ENCODE measurements at places on chromosomes 6 and 20.

GRCh38 chr6:16759646-16760515 lies 1.4 kb downstream of the ATXN1 start:
- peak overlapping the region; percentile 98 for H3K27ac ChIP-seq
- H3K4me3 ChIP-seq = peak overlapping the region; percentile 79
- no peaks in the 10 kb centered on the region for H3K27me3 ChIP-seq
- peaks cover 17% of the 10 kb centered on the region for H3K4me1 ChIP-seq

DNA sequence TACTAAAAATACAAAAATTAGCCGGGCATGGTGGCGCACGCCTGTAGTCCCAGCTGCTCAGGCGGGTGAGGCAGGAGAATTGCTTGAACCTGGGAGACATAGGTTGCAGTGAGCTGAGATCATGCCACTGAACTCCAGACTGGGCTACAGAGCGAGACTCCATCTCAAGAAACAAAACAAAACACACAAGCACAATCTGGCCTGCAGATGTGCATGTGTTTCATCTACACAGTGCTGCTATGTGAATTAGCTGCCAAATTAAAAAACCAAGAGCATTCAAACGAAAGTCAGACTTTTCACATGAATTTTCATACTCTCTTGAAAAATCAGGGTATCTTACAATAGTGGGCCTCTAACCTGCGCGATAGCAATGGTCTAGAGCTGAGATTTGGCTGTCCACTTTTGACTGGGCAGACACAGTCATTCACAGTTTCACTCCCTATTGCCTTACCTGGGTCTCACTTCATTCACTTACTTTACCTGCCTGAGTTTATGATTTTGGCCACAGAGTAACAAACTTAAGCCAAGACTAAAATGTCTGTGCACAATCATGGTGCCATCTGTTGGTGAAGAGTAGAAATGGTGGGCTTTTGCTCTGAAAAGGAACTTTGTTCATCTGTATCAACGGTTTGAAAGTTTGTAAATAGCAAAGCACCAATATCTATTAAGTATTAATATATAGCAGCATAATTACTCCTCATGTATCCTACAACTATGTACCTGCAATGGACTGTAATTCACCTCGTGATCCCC lies 138.5 kb upstream of the UST start:
- DNase-seq = no peak
- H3K27me3 ChIP-seq = no peaks in the 10 kb centered on the region
- H3K36me3 ChIP-seq = no peaks in the 10 kb centered on the region
- H3K4me3 ChIP-seq = no peak overlapping the region

- peaks cover 84% of the 10 kb centered on the region for H3K36me3 ChIP-seq
- H3K4me1 ChIP-seq = peaks cover 9% of the 10 kb centered on the region
- no peak for DNase-seq
- no peak overlapping the region for H3K27ac ChIP-seq
Observed at GRCh38 chr6:33672808-33673207, 38.7 kb downstream of the UQCC2 start.

- no peaks in the 10 kb centered on the region for H3K27me3 ChIP-seq
- H3K36me3 ChIP-seq = no peaks in the 10 kb centered on the region
- H3K4me1 ChIP-seq = no peaks in the 10 kb centered on the region
- DNase-seq = no peak
- H3K27ac ChIP-seq = no peak overlapping the region
Observed at GRCh38 chr6:44800784-44801592, 413.5 kb downstream of the CDC5L start.

- no peaks in the 10 kb centered on the region for H3K27me3 ChIP-seq
- peaks cover 64% of the 10 kb centered on the region for H3K36me3 ChIP-seq
- DNase-seq = no peak
- no peak overlapping the region for H3K4me3 ChIP-seq
Observed at GRCh38 chr20:58986968-58987517, 6.0 kb downstream of the NELFCD start.

DNA sequence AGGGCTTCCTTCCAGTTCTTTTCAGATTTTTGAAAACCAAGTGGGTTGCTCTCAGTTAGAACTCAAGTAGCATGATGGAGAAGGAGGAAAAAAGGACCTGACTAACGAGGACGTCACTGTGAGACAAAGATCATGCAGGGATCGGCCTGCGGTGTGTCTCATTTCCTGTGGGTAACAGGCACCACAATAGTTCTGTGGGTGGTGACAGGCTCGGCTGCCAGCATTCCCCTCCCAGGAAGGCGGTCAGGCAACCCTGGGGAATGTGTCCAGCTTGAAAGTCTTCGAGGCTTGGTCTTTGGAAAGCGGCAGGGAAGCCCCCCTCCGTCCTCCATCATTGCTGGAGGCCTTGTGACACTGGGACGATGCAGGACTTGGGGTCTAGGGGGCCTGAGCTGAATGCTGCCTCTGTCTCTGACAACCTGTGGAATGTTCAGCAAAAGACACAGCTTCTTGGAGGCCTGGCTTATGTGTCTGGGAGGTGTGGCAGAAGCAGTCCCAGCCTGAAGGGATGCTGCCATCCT lies 121.0 kb downstream of the BCAS1 start:
- peak overlapping the region; percentile 19 for H3K4me3 ChIP-seq
- H3K27ac ChIP-seq = peak overlapping the region; percentile 68
- no peaks in the 10 kb centered on the region for H3K36me3 ChIP-seq
- H3K4me1 ChIP-seq = peaks cover 28% of the 10 kb centered on the region
- DNase-seq = peak; percentile 72

- H3K4me1 ChIP-seq = no peaks in the 10 kb centered on the region
- no peaks in the 10 kb centered on the region for H3K27me3 ChIP-seq
- H3K27ac ChIP-seq = no peak overlapping the region
Observed at GRCh38 chr6:110492584-110492983, 16.2 kb upstream of the SLC22A16 start.

DNA sequence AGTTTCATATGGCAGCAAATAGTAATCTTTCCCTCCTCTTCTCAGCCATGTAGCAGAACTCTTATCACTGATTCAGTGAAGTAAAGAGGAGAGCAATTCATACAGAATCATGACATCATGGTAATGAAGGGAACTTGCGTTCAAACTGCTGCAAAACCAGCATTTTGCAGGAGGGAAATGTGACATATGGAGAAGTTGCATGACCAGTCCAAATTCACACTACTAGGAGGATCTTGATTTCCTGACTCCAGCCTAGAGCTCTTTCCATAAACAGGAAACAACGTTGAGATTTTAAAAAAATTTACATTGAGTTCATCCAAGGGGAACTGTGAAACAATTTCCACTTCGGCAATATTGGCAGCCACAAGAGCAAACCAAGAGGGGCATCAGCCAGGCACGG lies 63.8 kb downstream of the MBOAT1 start:
- no peak for DNase-seq
- no peak overlapping the region for H3K27ac ChIP-seq
- H3K36me3 ChIP-seq = peaks cover 17% of the 10 kb centered on the region
- H3K27me3 ChIP-seq = no peaks in the 10 kb centered on the region

DNA sequence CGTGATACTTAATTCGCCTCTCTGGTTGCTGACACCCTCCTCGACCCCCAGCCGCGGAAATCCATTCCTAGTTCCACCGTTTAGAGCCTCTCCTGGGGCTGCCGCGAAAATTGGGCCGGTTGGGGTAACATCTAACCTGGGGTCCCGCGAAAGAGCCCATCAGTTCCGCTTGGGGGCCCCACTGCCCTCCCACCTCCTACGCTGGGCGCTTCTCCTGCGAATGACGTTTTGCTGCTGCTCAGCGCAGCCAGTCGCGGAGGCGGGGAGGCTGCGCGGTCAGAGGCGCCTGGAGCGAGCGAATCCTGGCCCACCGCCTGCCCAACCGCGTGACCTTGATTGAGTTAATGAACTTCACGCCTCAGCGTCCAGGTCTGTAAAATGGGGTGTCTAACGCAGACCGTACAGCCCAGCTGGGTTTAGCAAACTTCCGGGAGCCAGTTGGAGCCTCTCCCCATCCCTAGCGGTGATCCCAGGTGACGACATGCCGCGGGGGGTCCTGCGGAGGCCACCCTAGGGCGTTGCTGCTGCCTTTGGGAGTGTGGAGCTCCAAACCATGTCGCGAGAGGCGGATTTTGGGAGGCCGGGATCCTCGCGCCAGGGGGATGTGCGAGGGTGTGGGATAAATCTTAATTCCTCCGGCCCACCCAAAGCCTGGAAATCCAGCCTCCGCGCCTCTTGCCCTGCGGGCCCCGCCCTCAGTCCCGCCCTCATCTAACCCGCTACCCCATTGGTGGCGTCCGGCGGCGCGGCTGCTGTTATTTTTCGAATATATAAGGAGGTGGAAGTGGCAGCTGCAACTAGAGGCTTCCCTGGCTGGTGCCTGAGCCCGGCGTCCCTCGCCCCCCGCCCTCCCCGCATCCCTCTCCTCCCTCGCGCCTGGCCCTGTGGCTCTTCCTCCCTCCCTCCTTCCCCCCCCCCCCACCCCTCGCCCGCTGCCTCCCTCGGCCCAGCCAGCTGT lies at the start of gene CDC25B:
Gene CDC25B, plus strand, starts transcription at position 800 of the 958 bp plus-strand sequence. CDS start 222 bp downstream, outside the sequence.
- H3K27ac ChIP-seq = peak within 1 kb of the TSS; percentile 84
- peak; percentile 87 for DNase-seq
- H3K4me1 ChIP-seq = peaks cover 42% of the 10 kb centered on the region
- no peaks in the 10 kb centered on the region for H3K27me3 ChIP-seq

- no peaks in the 10 kb centered on the region for H3K4me1 ChIP-seq
- no peaks in the 10 kb centered on the region for H3K27me3 ChIP-seq
- no peak for DNase-seq
- H3K27ac ChIP-seq = no peak within 1 kb of the TSS
Observed at GRCh38 chr6:32589596-32590449, at the start of gene HLA-DRB1. HLA-DRB1 (minus strand) TSS chr6:32589848; CDS start chr6:32589742, 106 bp downstream.

DNA sequence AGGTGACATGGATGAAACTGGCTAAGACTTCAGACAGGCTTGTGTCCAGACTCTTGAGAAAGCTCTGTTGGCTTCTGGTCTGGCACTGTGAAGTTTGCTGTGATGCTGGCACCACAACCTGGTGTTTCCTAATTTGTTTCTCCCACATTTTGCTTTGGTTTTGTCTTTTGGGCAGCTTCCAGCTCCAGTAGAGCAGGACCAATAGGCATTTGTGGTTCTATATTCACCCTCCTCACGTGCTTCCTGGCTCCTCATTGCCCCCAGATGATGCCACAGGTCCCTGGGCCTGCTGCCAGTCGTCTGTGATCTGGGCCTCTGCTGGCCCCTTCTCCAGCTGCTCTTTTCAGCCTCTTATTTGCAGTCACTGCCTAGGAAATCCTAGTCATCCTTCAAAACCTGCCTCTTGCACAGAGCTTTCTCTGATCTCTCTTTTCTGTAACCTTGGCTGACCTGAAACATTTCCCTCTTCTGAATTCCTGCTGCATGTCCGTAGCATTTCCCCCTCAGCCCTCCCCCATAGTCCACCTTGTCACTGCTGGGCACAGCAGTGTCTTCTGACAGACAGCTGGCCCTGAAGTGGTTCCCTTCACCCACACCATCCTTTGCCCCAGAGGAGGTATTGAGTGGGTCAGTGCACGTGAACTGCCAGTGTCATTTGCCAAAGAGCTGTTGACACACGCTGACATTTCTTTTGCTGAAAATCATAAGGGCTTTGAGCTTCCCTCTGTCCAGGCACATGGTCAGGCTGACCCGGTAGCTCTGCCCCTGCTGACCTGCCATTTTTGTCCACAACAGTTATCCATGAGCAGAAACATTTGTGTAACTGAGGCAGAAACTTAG lies 63.0 kb downstream of the PTPN1 start:
- no peaks in the 10 kb centered on the region for H3K27me3 ChIP-seq
- peaks cover 10% of the 10 kb centered on the region for H3K4me1 ChIP-seq
- H3K27ac ChIP-seq = no peak overlapping the region
- DNase-seq = no peak
- H3K4me3 ChIP-seq = no peak overlapping the region
